ENCODE measurements at places on chromosomes 6 and 20.

DNA sequence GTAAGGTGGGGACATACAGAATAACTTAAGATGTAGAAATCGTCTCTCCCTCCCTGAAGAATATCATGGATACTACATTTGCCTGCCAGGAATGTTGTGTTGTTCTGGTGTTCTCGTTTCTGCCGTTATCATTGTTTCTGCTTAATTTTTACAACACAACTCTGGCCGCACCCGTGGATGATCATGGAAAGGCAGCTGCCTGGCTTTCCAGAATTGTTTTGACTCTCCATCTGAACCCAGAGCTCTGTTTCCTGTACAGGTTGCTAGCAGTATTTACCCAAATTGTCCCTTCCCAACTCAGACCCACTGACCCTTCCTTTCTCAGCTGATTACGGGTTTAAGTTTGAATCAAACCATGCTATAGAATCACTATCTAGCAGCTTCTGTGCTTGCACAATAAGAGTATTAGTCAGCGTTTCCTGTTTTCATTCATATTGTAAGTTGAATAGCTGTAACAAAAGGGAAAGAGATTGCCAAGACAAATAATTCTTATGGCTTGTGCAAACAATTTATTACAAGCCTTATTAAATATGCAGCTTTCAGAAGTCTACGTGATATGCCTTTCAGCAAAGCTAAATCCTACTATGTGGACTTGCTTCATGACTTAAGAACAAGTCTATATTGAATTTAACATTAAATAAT, 139.0 kb downstream of the MTHFD1L start:
- DNase-seq = peak; percentile 84

DNA sequence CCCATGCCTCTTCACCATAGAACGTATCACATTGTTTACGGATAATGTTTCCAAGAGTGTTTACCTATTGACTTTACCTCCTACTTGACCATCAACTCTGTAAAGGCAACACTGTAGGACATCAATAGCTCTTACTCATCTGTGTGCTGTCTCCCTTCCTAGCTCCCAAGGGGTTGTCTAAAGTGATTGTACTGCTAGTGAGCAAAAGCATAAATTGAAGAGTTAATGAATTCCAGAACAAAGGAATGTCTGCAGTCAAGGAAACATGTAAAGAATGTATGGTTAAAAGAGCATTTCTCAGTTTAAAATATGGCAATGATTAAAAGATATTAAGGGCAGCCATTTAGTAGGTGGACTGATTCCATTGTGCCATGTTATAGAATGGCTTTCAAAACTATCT, 985.4 kb downstream of the TBC1D32 start:
- no peak for DNase-seq

GRCh38 chr20:57386762-57387161, 4.4 kb upstream of the RBM38 start:
- no peak for DNase-seq

- DNase-seq = no peak
Measured at GRCh38 chr6:158046201-158047126, 64.8 kb downstream of the SYNJ2 start.

GRCh38 chr6:37441651-37442050, 8.6 kb downstream of the CMTR1 start:
- DNase-seq = no peak

DNA sequence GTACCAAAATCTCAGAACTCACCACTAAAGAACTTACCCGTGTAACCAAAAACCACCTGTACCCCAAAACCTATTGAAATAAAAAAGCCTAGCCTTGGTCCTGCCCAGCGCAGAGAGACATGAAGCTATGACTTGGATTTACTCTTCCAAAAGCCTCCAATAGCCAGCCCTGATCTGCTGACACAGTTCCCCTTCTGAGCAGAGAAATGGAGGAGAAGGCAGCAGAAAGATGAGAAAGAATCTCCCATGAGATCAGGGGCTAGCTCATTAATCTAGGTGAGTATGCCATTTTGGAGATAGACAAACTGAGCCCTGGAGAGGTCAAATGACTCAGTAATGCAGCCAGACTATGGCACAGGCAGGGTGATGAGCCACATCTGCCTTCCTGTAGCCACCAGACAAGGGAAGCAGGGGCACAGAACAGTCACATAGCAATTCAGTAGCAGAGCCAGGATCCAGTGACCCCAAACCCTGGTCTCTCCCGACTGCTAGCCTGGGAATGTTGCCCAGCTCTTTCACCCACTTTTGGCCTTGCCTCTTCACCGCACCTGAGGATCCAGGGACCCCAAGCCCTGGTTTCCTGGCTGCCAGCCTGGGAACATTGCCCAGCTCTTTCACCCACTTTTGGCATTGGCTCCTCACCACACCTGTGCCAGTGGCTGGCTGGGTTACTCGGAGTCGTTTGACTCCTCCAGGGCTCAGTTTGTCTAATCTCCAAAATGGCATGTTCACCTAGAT, 7.2 kb upstream of the SDCBP2 start:
- no peak for DNase-seq

GRCh38 chr6:32882879-32883250, 28.9 kb downstream of the PSMB9 start:
- peak; percentile 59 for DNase-seq

DNA sequence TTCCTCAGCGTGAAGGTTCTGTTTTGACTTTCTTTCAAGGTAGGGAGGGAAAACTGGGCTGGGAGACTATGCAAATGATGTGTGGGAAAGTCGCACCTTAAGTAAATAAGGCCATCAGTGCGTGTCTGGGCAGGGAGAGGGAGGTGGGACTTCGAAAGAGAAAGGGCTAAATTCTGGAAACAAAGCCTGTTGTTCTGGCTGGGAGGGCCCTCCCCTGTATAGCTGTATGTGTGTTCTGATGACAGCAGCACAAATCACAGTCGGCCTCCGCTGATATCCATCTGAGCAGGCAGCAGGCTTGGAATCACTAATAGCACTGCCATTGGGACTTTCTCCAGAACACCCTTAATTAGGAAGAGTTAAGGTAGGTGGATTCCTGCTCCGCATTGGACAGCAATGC, 19.2 kb downstream of the JAG1 start:
- no peak for DNase-seq

DNA sequence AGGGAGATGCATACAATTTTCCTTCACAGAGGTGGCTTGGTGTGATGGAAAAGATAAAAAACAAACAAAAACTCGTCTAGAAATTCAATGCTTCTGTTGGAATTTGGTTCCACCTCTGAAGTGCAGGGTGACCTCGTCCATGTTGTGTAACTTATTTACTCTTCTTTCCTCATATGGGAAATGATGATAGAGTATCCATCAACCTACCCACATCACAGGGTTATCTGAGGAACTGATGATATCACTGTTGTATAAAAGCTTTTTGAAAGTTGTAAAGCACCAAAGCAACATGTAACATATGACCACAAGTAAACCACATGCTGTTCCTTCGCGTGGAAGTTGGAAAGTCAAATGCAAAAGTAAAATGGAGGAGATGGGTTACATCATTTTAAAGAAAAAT, 212.0 kb upstream of the SGK1 start:
- DNase-seq = no peak

DNA sequence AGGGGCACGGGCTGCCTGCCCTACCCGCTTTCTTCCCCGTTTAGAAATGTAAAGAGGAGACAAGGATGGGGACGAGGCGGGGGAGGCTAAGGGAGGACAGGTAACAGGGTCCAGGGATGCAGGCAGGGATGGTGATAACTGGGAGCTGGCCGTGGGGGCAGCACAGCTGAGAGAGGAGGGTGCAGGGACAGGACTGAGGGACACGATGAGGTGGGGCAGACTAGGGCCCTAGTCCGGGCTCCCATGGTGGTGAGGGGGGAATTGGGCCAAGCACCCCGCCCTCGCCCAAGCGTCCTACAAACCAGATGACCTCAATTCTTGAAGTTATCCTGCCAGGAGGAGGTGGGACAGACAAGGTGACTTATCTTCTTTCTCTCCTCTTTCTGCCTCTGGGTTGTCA, 44.4 kb upstream of the MDFI start:
- DNase-seq = no peak

DNA sequence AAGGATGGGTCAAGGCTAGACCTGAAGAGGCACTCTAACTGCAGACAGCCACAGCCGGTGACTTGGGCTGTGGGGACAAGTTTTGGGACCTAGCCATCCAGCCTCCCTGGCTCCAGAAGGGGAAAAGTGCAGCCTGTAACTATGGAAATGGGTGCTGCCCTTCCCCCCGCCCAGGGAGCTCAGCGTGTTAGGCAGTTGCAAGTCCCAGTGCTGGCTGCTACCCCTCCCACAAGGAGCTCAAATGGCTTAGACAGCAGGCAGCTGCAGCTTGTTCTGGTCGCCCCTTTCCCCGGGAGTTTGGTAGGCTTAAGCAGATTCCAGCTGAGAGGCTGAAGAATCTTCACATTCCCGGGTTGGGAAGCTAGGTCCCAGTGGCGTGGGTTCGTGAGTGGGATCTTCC, 162.6 kb downstream of the FAM83B start:
- no peak for DNase-seq

DNA sequence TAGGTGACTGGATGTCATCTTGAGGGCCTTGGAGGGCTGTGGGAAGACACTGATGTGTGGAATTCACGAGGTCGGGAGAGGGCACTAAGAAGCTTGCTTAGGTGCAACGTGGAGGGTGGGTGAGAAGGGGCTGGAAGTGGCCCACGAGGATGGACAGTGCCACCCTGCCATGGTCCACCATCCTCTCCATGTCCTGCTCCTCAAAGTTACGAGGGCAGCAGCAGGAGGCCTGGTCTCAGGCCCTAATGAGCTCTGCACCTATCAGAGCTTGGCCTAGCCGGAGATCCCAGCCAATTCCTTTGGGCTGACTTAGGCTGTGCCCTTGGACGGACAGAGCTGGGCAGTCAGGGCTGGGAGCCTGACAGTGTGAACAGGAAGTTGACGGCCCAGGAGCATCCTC, 27.8 kb upstream of the SCRT2 start:
- DNase-seq = no peak

GRCh38 chr6:30071081-30071818, 4.3 kb downstream of the PPP1R11 start:
- DNase-seq = no peak

DNA sequence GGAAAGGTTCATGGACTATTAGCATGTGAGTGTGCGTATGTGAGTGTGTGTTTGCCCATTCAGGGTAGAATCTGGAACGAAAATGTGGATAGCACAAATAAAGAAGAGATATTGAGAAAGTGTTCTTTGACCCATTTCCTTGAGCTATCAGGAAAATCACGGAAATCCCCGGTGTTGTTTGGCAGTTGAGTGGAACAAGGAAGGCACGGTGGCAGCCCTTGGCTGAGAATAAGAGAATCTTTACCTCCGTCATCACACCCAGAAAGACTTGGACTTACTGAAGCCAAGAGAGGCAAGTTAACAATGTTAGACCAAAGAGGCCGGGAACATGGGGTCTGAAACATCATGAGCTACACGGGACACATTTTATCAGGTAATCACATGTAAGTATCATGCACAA, 588.9 kb upstream of the BTBD3 start:
- no peak for DNase-seq

- DNase-seq = no peak
Measured at GRCh38 chr6:38155144-38155543, 335.6 kb downstream of the ZFAND3 start.

GRCh38 chr6:6626187-6626586, 37.7 kb downstream of the LY86 start:
- no peak for DNase-seq

GRCh38 chr6:54086439-54086838, 24.8 kb upstream of the MLIP start:
- DNase-seq = no peak

- DNase-seq = no peak
Measured at GRCh38 chr6:94095961-94096360, 676.6 kb upstream of the EPHA7 start.

GRCh38 chr20:54122189-54122588, 51.6 kb downstream of the CYP24A1 start:
- peak; percentile 60 for DNase-seq

DNA sequence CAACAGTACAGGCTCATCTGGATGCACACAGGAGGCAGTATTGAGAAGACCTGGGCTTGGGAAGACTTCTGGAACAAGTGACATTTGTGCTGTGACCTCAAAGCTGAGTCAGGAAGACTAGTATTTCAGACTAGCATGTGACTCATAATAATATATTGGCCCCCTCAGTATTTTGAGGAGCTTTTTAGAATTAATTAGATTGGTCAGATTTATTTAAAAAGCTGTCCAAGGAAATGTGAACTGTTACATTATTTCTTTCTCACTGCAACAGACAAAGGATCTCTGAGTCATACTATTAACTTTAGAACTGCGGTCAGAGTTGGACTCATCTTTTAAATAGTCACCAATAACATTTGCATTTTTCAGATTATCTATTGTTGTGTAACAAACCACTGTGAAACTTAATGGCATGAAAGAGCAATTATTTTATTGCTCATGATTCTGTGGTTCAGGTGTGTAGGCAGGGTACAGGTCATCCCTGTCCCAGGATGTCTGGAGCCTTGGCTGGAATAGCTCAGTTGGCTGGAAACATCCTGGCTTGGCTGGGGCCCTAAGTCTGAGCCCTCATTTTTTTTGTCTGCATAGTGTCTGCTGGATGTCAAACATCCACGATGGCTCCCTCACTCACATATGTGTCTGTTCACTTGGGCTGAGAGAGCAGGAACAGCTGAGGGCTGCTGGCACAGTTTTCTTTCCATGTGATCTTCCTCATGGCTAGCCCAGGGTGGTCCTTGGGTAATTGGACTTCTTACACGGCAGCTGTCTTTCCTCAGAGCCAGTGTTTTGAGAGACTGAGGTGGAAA, 46.9 kb downstream of the MAP3K4 start:
- peak; percentile 99 for DNase-seq

GRCh38 chr6:39303425-39304153, 10.6 kb downstream of the KCNK17 start:
- no peak for DNase-seq

GRCh38 chr6:163457637-163458561, 43.4 kb downstream of the QKI start:
- peak; percentile 83 for DNase-seq

- DNase-seq = peak; percentile 68
Measured at GRCh38 chr6:35152067-35152707, 11.0 kb upstream of the TCP11 start.

DNA sequence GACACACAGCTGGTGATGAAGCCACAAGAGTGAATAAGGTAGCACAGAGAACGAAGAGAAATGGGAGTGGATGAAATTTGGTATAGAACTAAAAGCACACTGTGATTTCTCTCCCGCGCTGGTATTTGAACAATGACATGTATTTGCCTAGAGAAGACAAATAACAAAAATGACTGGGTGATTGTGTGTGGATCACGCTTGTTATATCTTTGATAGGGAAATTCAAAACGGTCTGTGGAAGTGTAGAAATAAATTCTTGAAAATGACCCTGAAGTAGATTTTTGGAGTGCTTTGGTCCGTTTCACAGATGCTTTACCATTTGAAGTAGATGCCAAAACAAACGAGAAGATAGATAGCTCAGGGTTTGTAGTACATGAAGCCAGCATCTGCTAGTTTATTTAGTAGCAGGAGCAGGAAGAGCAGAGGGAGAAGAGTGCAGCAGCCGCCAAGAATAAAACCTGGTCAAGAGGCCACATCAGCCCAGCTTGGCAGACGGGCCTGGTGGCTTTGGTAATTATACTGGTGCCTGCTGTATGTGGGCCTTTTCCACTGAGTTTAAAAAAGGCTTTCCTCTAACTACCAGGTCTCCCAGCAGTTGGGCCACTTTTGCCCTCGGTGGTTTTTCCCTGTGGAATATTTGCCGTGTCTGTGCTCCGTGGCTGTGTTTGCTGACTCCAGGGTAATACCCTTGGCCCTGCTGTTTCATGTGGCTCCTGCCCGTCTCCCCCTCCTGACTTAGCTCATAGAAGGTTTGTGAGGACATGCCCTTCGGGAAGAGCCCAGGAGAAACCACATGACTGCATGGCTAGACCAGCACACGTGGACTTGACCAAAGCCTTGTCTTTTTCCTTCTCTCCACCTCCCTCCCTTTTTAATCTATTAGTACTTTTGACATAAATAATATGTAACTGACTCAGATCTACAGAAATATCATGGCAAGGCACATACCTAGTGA, 294.0 kb downstream of the SOX4 start:
- no peak for DNase-seq

All from HT1080 (cell line).